Fibroblast of gingiva (primary cell): ENCODE measurements at places on chromosomes 1 and 21.

DNA sequence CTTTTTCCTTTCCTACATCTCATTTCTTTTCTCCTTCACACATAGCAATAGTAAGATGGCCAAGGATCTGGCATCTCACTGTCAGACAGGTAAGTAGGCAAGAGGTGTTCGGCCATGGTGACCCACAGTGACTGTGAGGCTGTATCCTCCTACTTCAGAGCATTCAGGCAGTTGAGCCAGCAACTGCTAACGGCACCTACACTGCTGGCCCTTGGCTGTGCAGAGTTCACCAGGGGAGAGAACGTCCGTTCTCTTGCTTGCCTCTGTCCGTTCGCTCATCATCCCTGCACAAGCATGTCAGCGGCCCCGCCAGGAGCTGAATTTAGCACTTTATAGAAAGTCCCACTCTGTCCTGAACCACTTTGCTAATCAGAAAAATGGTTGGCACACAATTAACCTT lies 113.6 kb downstream of the GREM2 start:
- DNase-seq: no peak

DNA sequence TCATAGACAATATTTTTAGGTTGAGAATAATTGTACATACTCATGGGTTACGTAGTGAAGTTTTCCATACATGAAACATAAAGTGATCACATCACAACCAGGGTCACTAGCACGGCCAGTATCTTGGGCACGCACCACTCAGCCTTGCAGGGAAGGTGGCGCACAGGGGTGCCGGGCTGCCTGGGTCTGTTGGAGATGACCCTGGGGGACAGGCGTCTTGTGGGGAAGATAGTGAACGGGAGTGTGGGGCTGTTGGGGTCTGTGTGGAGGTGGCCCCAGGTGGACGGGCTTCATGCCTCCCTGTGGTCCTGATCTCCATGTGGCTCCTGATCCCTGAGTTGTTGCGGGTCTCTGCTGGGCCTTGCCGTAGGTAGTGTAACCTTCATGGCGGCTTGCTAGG lies 38.3 kb upstream of the PRSS38 start:
- DNase-seq: no peak

GRCh38 chr1:178868706-178869105 lies 2.2 kb downstream of the ANGPTL1 start:
- no peak for DNase-seq

- DNase-seq: no peak
These were observed 16.2 kb downstream of the PI4KB start for GRCh38 chr1:151311011-151311410.

GRCh38 chr1:200880212-200880611 lies 7.4 kb downstream of the GPR25 start:
- no peak for DNase-seq

- DNase-seq: no peak
These were observed at the start of gene SIM2 for GRCh38 chr21:36698981-36699545. Gene SIM2, plus strand, starts transcription at chr21:36699115. Its CDS starts 632 bp downstream, at chr21:36699747.

DNA sequence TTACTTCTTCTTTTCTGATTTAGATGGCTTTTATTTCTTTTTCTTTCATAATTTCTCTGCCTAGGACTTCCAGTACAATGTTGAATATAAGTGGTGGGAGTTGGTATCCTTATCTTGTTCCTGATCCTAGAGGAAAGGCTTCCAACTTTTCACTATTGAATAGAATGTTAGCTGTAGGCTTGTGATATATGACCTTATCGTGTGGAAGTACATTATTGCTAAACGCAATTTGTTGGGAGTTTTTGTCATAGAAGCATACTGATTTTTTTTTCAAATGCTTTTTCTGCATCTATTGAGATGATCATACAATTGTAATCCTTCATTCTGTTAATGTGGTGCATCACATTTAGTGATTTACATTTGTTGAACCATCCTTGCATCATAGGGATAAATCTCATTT lies 79.5 kb downstream of the FASLG start:
- no peak for DNase-seq

DNA sequence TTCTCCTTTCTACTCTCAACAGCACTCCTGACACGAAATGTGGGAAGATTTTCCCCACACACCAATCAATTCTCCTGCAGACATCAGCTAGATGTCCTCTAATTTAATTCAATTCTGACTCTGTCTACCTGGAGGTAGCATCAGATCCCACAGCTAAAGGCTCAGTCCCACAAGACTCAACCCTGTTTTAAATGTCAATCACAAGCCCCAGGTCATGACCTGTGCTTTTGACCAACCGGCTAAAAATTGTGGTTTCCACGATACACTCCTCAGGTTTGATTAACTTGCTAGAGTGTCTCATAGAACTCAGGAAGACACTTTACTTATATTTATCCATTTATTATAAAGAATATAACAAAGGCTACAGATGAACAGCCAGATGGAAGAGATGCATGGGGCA lies 27.4 kb downstream of the IL23R start:
- no peak for DNase-seq

DNA sequence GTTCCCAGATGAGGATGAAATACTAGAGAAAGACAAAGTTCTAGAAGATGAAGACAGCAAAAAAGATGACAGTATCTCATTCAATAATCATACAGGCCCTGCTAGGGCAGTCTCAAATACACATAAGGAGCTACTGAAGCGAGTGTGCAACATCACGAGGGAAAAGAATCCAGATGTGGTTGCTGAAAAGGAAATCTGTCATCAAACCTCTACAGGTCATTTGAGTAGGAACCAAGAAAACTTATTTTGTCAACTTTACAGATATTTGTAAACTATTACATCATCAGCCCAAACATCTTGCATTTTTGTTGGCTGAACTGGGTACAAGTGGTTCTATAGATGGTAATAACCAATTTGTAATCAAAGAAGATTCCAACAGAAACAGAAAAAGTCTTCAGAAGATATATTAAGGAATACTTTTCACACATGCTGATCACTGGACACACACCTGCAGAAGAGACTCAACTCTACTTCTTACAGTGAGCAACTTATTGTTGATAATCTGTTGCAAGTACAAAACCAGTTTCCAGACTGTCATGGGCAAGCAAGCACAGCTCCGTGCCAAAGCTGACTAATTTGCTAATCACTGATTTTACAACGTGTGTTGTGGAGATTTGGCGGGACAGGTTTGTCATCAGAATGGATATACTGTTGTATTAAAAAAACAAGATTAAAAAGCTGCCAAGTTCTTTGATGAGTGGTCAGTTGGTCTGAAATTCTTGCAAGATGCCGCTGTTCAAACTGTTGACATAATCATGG lies 42.1 kb downstream of the TRIM33 start:
- DNase-seq: no peak

DNA sequence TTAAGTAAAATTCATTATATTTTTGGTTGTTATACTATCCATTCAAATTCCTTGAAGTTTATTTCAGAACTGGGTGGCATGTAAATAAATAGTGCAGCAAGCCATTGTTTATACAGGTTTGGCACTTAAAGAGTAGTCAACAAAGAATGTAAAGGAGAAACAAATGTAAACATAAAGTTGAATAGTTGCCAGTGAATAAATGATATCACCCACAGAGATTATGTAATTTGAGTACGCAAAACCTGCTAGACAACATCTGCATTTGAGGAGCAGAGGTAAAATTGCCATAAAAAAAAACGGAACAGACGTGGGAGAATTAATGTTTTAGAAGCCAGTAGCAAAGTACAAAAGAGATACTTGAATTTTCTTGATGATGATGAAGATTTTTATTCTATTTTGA lies 111.6 kb downstream of the ADGRL2 start:
- DNase-seq: no peak

DNA sequence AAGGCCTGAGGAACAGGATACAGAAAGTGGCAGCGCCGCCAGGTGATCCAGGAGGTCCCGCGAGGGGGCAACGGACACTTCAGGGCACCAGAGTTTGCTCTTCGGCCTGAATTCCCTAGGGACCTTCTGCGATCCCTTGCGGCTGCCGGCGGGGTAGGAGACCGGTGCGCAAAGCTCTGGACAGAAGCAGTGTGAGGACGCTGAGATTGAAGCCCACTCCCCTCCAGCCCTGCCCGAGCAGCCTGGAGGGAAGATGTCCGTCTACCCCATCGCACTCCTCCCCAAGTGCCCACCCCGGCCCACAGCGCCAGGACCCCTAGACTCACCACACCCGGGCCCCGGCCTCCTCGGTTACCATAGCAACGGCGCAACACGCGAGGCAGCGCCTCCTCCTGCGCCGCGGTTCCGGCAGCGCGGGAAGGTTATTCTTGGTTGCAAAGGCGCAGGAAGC lies at the start of gene ANKRD45:
Gene ANKRD45 (minus strand): TSS at position 361 of the 451 bp plus-strand sequence. CDS start 10,433 bp downstream, outside the sequence.
- DNase-seq: peak; percentile 30

- no peak for DNase-seq
These were observed 26.5 kb upstream of the CTH start for GRCh38 chr1:70384542-70384941.

DNA sequence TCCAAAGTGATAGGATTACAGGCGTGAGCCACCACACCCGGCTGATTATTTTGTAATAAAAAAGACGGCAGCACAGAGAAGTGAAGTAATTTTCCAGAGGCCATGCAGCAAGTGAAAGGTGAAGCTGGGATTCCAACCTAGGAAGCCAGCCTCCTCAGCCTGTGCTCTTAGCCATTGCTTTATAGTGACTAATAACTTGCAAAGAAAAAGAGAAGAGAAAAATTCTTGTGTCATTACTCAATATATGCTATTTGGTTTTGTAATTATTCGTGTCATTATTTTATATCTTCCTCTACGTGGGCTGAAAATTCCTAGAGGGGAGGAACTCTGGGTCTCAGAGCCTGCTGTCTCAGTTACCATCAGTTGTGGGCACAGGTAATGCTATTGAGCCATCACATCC lies 1.6 kb upstream of the IER5 start:
- peak; percentile 65 for DNase-seq

DNA sequence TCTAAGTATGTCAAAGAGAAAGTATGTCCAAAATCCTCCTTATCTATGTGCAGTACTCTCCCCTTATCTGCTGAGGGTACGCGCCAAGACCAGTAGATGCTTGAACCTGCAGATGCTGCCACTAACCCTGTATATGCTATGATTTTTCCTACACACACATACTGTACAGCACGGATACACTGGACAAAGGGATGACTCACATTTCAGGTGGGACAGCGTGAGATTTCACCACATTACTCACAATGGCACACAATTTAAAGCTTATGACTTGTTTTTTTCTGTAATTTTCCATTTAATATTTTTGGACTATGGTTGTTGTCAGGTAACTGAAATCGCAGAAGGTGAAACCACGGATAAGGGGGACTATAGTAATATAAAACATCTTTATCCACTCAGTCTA lies 4.1 kb downstream of the ORC1 start:
- DNase-seq: no peak

DNA sequence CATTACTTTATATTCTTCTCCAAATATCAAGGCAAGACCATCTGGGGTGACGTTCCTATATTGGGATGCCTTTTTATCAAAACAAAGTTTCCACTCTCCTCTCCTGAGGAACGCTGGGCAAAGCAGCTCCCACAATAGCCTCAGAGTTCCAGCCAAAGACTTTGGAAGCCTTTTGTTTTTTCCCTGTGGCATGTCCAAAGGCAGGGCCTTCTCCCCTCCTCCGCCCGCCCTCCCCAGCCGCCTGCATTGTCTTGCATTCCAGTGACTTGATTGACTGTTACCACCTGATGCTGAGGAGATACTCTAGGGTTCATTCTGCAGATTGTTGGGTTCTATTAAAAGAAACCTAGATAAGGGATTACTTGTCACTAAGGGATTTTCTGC lies 43.5 kb downstream of the PROX1 start:
- no peak for DNase-seq

- no peak for DNase-seq
These were observed 3.1 kb downstream of the PRXL2B start for GRCh38 chr1:2589431-2590232.

DNA sequence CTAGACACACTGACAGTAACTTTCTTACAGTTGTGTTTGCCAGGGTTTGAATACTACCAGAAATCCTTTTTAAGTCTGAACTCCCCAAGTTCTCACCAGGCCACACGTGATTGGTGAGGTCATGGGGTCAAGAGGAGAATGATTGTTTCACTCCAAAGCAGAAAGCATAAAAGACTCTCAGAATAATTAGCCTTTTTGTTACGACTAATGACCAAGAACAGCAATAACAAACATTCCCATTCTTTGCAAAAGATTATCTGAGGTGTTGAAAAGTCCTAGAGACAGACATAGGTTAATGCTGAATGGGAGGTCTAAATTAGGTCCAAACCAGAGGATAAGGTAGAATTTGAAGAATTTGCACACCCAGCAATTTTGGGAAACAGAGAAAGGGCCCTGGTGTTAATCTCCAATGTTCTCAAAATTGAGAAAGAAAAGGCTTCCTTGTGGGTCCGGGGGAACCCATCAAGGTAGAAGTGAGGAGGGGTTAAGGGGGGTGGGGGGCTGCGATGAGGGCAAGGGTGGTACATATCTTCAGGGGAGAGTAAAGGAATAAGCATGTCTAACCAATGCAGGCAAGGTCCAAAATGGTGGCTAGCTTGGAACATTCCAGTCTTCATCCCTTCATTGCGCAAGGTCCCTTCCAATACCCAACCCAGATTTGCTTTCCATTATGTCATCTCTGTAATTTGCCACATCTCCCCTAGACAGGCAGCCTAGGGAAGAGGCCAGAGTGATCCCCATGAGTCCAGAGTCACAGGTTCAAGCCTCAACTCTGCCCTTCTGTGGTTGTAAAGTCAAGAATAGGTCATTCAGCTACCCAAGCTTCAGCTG lies 74.6 kb upstream of the NFIA start:
- DNase-seq: no peak

GRCh38 chr1:111372336-111372965 lies 55.1 kb downstream of the OVGP1 start:
- DNase-seq: no peak

- no peak for DNase-seq
These were observed 98.9 kb upstream of the IPO9 start for GRCh38 chr1:201729973-201730608.

DNA sequence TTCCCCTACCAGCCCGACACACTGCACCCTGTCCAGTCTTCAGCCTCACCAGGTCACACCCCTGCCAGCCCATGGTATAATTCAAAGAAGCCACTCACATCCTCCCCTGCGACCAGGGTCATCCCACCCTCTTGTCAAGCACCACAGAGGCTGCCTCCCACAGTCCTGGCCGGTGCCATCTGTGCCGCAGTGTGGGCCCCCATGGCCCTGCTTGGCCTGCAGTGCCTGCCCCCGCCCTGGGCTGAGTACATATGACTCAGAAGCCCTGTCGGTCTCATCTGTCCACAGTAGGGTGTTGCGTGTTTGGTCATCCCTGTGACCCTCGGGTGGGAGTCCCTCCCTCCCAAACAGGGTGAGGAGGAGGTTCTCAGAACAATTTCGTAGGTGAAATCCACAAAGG lies 190.8 kb upstream of the AJAP1 start:
- no peak for DNase-seq
